Fibroblast of skin of abdomen (primary cell): ENCODE measurements at places on chromosomes 7 and 10.
A peak's percentile ranks its signal among the peaks of the same experiment; 100 is the strongest.

DNA sequence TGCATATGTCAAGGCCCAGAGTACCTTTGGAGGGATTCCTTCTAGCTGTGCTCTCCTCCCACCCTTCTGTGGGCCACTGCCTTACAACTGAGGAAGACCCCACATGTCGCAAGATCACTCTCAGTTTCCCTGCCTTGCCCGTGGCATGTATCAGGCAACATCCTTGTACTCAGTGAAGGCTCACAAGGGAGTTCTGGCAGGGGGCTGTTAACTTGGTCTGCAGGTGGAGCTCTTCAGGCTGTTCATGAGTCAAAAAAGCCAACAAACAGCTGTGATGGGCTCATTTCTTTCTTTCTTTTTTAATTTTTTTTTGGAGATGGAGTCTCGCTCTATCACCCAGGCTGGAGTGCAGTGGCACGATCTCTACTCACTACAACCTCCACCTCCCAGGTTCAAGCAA is 513.0 kb upstream of the ANKRD30A start:
- no peak for DNase-seq

DNA sequence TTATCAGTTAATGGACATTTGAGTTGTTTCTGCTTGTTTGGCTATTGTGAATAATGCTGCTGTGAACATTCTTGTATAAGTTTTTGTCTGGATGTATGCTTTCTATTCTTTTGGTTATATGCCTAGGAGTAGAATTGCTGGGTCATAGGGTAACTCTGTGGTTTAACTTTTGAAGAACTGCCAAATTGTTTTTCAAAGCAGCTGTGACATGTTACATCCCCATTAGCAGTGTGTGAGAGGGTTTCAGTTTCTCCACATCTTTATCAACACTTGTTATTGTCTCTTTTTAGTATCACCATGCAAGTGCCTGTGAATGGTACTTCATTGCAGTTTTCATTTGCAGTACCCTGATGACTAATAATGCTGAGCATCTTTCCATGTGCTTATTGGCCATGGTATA is 2.1 kb upstream of the NDUFB8 start:
- DNase-seq = no peak

DNA sequence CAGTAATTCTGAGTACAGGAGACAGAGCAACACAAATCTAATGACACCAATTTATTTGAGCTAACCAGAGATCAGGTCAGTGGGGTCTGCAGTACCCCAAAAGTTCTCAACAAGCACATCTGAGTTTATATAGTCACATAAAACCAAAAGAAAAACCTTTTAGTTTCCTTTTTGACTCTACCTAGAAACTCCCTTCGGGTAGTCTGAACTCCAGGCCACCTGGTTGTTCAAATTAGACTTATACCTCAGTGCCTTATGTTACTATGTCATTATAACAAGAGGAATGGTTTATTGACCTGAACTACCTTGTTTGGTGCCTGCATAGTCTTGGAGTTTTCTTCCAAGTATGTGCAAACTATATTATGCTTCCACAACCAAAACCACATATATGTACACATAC is 14.6 kb downstream of the ZCWPW1 start:
- DNase-seq = no peak

- DNase-seq = no peak
These were observed 336.8 kb downstream of the KCNMA1 start for GRCh38 chr10:77300682-77301302.

- no peak for DNase-seq
These were observed 110.9 kb downstream of the ADARB2 start for GRCh38 chr10:1626410-1626809.

GRCh38 chr7:17706275-17706674 is 234.0 kb downstream of the SNX13 start:
- no peak for DNase-seq

- DNase-seq = no peak
These were observed 71.0 kb upstream of the OGDHL start for GRCh38 chr10:49833168-49833567.

DNA sequence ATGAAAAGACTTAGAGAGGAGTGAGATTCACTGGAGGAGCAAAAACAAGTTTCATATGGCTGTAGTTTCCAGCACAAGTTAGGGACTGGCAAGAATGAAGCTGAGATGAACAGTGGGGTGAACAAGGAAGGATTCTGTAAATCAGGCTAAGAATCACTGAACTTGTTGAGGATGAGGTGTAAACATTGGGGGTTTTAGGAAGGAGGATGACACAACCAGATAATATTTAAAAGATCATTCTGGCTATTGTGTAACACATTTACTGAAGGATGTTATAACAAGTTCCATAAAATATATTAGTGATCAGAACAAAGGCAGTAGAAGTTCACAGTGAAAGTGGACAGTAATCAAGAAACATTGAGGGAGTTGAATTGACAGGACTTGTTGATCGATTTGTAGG is 68.9 kb downstream of the CD36 start:
- peak; percentile 48 for DNase-seq

DNA sequence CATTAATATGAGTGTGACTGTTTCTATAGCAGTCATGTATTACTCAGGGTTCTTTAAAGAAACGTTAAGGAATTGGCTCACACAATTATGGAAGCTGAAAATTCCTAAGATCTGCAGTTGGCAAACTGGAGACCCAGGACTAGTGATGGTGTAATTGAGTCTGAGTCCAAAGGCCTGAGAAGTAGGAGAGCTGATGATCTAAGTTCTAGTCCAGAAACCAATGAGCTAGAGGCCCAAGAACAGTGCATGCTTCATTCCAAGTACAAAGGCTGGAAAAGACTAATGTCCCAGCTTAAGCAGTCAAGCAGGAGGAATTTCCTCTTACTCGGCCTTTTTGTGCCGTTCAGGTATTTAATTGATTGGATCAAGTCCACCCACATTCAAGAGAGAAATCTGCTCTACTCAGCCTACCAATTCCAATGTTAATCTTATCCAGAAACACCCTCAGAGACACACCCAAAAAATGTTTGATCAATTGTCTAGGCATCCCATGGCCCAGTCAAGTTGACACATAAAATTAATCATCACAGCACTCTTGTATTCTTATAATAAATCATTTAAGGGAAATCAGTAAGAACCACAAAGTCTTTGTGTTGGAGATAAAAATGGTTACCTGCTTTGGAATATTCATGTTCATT is 312.1 kb downstream of the PRKG1 start:
- peak; percentile 40 for DNase-seq

- no peak for DNase-seq
These were observed 546.4 kb upstream of the C7orf33 start for GRCh38 chr7:148044173-148044572.

- peak; percentile 63 for DNase-seq
These were observed 30.0 kb upstream of the TES start for GRCh38 chr7:116180302-116180701.

- DNase-seq = peak; percentile 5
These were observed 281.7 kb downstream of the BBS9 start for GRCh38 chr7:33411020-33411419.

GRCh38 chr7:29161231-29161630 is 14.9 kb upstream of the CPVL start:
- no peak for DNase-seq

GRCh38 chr7:78720066-78720465 is 733.4 kb downstream of the MAGI2 start:
- no peak for DNase-seq

DNA sequence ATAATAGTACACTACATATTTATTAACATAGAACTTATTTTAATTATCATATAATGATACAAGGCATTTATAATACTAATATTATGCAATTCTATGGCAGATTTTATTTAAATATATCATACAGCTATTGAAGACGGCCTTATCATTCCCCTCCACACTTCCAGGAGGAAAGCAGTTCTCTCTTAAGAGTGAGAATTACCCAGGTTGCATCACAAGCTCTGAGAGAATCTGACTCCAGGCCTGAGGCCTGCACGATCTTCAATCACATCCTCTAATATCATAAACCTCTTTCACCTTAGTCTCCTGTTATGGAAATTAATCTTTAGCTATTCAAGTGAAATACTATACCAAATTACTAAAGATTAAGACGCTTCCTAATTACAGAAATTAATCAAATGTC is 564.4 kb downstream of the PARD3 start:
- DNase-seq = no peak

- DNase-seq = peak; percentile 87
These were observed 6.9 kb upstream of the HYCC1 start for GRCh38 chr7:23020742-23021401.

DNA sequence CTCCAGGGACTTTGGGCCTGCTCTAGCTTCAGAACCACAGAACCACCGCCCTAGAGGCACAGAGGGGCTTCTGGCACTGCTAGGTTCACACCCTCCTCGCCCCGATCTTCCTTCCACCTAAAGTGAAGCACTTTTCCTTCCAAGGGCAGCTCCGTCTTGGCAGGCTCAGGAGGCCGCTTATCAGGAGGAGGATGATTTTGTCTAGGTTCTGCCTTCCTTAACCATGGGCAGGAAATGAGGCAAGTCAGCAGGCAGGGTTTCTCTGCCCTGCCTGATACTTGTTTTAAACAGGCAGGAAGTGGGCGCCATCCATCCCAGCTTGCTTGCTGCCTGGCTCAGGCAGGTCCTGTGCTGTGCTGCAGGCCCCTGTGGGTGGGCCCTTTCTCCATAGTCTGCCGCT is 8.3 kb upstream of the ATP6V0E2 start:
- DNase-seq = no peak

- no peak for DNase-seq
These were observed 68.1 kb downstream of the PDGFA start for GRCh38 chr7:451255-452225.

- DNase-seq = no peak
These were observed 116.2 kb upstream of the SH2B2 start for GRCh38 chr7:102170393-102170970.

GRCh38 chr7:1608318-1608717 is 38.5 kb upstream of the PSMG3 start:
- DNase-seq = no peak

DNA sequence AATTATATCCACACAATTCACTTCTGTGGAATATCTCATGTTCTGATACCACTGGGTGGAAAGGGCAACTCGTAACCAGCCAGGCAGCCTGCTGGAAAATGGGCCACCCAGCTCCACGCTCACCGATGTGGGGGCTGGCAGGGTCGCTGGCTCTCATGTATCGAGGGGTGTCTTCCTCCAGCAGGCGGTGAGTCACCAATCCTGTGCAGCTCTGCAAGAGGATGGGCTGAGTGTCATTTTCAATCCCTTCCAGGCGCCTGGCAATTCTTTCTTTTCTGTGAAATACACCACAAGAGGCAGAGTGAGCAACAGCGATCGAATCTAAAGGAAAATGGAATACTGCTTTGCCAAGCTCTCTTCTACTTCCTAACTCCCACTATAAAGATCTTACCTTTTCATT is 80.1 kb downstream of the SVIL start:
- peak; percentile 62 for DNase-seq

DNA sequence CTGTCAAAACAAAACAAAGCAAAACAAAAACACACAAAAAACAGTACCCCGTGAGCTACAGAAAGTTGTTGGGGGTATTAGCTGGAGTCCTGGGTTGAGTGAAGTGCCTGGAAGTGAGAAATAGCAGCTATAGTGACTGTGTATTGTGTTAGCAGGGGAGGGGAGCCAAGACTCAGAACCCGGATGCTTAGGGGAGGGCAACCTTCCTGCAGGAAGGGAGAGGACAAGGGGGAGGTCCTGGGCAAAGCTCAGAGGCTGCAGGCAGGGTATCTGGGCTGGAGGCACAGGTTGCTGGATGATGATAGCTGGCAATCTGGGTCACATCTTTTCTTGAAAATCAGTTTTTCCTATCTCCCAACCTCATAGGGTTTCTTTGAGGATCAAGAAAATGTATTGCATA is 75.8 kb upstream of the PARD3 start:
- no peak for DNase-seq

DNA sequence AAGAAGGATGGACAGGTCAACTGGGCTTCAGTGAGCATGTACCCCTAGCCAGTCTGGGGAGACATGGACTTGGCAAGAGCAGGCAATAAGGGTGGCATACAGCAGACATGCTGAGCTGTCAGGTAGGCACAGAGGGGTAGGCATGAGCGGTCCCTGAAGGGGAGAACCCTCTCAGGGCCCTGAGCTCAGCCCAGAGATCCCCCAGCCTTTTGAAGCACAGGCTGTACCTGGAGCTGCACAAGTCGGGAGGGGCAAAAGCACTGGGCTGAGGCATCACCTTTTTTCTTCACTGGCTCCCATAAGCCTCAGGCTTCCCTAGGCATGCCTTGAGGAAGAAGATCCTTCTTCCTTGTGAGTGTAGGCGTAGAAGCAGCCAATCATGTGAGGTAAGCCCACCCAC is 42.3 kb downstream of the ZNF727 start:
- DNase-seq = no peak

DNA sequence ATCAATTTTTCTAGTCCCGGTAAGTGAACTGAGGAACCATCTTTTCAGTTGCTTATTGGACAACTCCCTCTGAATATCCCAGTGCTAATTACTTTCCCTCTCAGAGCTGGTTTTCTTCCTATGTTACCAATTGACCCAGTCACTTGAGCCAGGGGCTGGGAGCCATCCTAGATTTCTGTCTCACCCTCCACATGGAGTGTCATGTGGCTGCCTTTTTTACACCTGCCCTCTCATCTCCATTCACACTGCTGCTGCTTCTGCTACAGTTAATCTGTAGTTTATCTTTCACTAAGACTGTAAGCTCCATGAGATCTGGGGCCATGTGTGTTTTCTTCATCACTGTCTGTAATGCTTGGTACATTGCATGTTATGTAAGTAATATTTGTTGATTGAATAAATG is 35.8 kb downstream of the VCL start:
- DNase-seq = no peak

- DNase-seq = peak; percentile 81
These were observed 1060.3 kb upstream of the CELF2 start for GRCh38 chr10:9957351-9957750.

DNA sequence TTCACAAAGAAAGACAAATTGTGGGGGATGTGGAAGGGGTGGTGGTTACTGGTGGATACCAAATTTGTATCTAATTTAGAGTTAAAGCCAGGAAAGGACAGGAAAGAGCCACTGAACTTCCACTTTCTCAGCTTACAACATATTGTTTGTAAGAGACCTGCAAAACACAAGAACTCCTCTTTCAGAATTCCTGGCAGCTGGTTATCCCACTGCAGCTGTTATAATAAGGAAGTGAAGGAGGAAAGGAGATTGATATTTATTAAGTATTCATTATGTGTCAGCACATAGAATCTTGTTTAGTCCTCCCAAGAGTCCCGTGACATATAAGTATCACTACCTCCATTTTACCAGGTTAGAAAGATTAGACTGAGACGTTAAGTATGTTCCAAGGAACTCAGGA is 481.7 kb downstream of the PHTF2 start:
- no peak for DNase-seq

- DNase-seq = no peak
These were observed 319.2 kb downstream of the EXOC4 start for GRCh38 chr7:133572087-133572486.

- DNase-seq = no peak
These were observed 143.7 kb downstream of the ELMO1 start for GRCh38 chr7:37304921-37305320.
